Memory B cell (primary cell): ENCODE measurements at places on chromosomes 6 and 20.

GRCh38 chr6:121619013-121619412, 183.6 kb downstream of the GJA1 start:
- no peak for DNase-seq

DNA sequence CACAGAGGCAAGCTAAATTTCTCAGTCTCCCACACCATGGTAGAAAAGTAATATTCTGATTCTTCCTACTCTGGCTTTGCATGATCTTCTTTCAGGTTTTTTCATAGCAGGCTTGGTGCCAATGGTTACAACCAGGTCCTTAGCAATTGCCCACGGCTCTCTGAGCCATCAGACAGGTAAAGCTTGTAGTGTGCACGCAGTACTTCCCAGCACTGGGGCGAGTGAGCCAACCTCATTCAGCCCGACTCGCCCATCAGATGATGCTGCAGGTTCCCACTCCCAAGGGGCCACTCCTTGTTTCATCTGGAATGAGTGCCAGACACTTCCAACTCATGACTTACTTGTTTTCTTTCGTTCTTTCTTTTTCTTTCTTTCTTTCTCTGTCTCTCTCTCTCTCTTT, 78.3 kb downstream of the PERP start:
- no peak for DNase-seq

GRCh38 chr20:15637950-15638754, 935.1 kb downstream of the KIF16B start:
- DNase-seq: no peak

- DNase-seq: no peak
Observed at GRCh38 chr6:107413966-107414645, 45.3 kb downstream of the PDSS2 start.

- no peak for DNase-seq
Observed at GRCh38 chr6:37699138-37699766, 1.6 kb upstream of the MDGA1 start.

DNA sequence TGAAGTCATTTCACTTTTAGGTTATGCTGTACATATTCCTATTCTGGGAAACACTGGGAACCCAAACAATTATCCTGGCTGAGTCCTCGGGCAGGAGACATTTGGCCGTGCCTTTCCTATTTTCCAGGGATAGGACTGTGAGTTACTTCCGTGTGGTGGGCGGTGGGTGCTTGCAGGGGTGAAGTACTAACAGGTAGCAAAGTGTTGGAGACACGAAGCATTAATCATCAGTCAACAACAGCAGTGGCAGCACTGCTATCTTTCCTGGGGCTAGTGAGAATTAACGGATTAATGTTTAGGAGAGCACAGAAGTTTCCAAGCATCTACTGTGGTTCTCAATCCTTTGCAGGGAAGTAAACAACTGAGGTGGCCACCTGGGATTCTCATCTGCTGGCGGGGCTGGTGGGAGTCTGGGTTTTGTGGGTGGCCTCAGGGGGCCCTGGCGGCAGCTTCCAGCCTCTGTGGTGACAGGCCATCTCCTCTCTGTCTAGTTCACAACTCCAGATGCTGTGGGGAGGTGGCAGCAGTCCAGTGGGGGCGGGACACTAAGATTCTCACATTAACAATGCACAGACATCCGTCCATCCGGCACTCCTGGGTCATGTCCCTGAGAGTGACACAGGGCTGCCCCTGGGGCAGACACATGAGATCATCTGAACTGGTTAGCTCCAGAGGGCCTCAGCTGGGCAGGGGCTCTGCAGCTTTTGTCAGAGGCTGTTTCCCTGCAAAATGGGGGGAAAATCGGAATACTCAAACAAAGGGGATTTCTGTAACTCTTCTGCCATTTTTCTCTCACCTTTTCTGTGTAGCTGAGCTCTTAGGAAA, 90.9 kb downstream of the GJA10 start:
- DNase-seq: no peak

DNA sequence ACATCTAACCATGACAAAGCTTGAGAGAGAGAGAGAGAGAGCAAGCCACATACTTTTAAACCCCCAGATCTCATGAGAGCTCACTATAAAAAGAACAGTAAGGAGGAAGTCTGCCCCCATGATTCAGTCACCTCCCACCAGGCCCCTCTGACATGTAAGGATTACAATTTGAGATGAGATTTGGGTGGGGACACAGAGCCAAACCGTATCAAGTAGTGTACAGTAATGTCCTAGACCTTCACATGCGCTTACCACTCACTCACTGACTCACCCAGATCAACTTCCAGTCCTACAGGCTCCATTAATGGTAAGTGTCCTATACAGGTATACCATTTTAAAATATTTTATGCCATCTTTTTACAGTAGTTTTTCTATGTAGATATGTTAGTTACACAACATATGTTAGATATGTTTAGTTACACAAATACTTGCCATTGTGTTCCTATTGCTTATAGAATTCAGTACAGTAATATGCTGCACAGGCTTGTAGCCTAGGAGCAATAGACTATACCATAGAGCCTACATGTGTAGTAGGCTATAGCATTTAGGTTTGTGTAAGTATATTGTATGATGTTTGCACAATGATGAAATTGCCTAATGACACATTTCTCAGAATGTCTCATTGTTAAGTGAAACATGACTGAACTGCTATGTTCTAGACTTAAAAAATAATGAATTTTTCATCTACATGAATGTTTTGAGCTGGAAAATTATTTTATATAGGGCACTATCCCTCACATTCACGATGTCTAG, 11.7 kb downstream of the TSPYL1 start:
- DNase-seq: no peak

- no peak for DNase-seq
Observed at GRCh38 chr6:97077380-97077779, 152.9 kb downstream of the KLHL32 start.

GRCh38 chr6:111423055-111423633, 59.9 kb downstream of the REV3L start:
- no peak for DNase-seq

DNA sequence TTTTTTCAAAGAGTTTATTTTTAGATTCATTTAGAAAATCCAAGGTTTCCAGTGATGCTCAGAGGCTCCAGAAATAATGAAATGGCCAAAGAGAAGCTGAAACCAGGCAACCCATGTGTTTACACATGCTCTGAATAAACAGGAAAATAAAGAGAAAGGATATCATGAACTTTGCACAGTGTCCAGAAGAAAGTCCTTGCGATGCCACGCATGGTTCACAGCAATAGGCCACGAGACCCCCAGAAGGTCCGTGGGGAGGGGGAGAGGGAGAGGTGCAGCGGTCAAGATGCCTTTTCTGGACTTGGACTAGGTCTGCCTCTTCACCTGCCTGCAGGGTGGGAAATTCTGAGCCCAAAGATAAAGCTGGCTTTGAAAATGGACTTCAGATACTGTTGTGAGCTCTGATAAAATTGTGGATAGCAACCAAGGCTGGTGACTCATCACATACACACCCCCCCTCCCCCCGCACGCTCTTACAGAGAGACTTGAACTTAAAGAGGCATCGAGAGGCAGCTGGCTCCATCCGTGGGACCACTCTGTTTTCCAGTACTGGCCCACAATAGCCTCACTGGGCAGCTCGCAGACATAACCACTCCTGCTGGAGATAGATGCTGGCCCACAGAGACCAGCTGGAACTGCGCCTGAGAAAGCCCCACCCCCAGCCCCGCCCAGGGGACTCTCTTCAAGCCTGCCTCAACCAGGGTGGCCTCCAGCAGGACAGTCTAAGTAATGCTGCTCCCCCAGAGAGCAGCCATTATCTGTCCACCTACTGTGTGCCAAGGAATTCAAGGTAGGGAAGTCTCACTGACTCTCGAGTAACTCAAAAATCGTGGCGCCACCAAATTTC, 21.2 kb upstream of the NFATC2 start:
- DNase-seq: no peak

GRCh38 chr6:89769572-89769971, 50.0 kb downstream of the MDN1 start:
- DNase-seq: no peak

GRCh38 chr6:116616737-116617053, 416 bp downstream of the RSPH4A start:
- DNase-seq: no peak

DNA sequence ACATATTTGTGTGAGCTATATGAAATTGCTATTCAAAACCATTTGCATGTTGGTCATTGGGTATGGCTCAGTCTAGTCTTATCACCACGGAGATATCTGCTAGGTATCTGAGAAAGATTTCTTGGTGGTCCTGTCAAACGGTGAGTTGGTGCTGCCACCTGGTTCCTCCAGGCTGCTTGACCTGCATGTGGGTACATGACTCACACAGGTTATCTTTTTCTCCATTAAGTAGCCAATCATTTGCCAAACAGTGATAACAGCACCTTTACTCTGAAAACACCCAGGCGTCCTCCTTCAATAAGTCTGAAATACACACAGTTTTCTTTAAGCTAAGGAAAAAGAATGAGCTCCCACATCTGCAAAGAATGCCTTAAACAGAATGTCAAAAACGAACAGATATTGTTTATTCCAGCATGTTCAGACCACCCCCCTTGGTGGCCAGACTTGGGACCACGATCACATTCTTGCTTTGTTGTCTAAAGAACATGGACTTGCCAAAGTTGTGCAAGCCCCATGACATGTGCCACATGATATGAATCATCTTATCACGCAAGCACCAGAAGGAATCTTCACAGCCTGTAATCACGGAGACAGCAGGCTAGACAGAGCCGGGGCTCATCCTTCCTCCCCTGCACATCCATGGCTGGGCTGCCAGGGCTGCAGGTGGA, 200.7 kb upstream of the THBS2 start:
- DNase-seq: no peak

GRCh38 chr6:141752677-141753076, 380.0 kb upstream of the GJE1 start:
- no peak for DNase-seq

GRCh38 chr6:75203721-75204120, 2.1 kb downstream of the COL12A1 start:
- DNase-seq: no peak
